ENCODE measurements at places on chromosomes 4 and X.

DNA sequence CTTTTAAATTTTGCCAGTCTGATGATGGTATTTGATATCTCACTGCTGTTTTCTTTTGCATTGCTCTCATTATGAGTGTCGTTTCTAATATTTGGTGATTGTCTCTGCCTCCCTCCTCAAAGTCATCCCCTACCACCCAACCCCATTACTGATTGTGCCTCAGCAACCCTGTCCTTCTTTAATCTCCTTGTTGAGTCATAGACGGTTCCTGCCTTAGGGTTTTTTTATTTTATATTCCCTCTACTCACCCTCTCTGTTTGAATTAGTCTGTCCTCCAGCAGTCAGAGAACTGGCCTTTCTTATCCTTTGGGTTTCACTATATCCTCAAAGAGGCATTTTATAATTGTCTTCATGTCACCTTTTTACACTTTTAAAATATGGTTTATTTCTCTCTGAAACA, 409.3 kb upstream of the CPEB2 start:
- DNase-seq, result no peak

- no peak for DNase-seq
These were observed 15.0 kb upstream of the PRDM8 start for GRCh38 chr4:80182237-80182866.

DNA sequence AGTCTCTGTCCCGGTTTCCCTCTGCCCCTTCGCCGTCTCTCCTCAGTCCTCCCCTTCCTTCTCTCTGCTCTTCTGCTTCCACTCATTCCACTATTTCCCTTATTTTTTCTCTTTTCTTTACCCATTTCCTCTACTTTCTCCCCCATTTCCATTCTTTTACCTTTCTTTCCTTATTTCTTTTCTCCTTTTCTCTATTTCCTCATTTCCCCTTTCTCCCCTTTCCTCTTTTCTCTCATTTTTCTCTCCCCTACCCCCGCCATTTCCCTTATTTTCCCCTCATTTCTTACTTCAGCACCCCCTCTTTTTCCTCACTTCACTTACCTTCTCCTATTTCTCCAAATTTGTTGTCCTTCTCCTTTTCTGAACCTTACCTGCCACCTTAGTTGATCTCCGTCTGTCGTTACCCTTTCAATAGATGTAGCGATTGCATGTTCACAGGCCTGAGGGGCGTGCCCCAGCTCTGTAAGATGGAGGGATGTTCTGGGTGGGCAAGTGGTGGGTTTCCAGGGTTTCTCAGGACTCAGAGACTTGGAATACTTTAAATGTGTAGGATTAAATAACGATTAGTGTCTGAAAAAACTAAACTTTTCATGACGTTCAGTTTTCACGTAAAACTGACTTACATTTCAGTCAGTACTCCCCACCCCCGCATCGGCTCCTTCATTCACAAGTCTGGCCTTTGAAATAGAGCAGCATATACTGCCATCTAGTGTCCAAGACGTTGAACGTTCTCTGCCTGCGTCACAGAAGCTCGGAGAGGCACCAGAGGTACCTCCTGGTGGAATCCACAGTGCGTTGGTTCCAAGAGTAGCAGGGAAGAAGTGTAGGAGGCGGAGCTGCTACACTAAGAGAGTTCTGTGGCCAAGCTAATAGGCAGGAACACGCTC, 641 bp upstream of the NCBP2L start:
- DNase-seq, result peak; percentile 74

DNA sequence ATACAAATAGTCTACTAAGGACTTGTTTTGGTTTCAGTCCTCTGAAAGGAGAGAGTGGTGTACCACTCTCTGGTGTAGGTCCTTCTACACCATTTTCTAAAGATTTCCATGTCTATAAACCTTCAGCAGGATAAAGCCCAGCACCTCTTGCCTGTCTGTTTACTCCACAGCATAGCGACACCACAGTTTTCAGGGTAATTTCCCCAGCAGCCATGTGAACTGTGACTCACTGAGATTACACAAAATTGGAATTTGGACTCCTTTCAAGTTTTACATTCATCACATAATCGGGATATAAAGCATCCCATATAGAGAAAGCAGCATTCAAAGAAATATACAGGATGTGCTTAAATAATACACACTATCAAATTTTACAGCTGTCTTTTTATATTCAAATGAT, 229.6 kb downstream of the PRDM5 start:
- peak; percentile 21 for DNase-seq

- DNase-seq, result no peak
These were observed 3.4 kb downstream of the YTHDC1 start for GRCh38 chr4:68346461-68346860.

Measured in COR-L47 (cell line).